ENCODE measurements at places on chromosomes 5 and 9.

- no peak for DNase-seq
Observed at GRCh38 chr5:2103940-2104339, 221.2 kb upstream of the IRX4 start.

GRCh38 chr9:82449986-82450385, 461.4 kb downstream of the SPATA31D1 start:
- no peak for DNase-seq

DNA sequence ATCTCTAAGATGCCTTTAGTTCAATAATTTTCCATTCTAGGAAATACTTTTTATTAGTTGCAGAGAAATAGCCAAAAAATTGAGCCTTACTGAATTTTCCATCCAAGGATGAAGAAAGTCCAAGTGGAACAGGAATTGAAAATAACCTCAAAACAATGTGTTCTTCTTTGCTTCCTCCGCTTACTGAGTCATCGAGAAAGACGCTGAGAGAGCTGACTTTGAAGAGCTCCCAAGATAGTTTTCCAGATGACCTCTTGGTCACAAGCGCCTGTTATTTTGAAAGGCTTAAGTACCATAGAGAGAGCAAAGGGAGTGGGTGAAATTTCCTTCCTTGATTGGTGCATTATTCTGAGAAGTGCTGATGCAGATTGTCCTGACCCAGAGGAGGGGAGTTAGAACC, 253.5 kb upstream of the ATP10B start:
- no peak for DNase-seq

- DNase-seq, result no peak
Observed at GRCh38 chr5:122492675-122493074, 180.6 kb downstream of the SNCAIP start.

- no peak for DNase-seq
Observed at GRCh38 chr5:151627650-151628049, 36.5 kb upstream of the FAT2 start.

GRCh38 chr5:168667301-168667840, 88.2 kb upstream of the PANK3 start:
- no peak for DNase-seq

DNA sequence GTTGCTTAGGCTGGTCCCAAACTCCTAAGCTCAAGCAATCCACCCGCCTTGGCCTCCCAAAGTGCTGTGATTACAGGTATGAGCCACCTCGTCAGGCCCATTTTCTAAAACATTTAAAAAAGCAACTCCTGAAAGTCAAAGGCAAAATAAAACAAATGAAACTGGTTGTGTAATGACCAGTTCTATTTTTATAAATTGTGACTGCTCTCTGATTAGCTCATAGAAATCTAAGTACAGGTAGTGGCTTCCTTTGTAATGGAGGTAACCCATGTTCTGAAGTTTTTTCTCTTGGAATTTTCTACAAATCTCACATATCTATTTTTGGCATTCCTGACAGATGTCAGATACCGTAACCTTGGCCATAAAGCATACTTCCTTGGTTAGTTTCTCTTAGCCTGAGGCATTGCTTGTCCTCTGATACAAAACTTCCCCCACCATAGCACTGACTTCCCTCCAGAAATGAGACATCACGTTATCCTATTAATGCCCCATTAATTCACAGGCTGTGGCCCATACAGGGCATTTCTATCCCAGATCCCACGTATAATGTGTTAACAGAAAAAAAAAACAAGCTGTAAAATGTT, 14.1 kb upstream of the AK3 start:
- DNase-seq, result no peak

DNA sequence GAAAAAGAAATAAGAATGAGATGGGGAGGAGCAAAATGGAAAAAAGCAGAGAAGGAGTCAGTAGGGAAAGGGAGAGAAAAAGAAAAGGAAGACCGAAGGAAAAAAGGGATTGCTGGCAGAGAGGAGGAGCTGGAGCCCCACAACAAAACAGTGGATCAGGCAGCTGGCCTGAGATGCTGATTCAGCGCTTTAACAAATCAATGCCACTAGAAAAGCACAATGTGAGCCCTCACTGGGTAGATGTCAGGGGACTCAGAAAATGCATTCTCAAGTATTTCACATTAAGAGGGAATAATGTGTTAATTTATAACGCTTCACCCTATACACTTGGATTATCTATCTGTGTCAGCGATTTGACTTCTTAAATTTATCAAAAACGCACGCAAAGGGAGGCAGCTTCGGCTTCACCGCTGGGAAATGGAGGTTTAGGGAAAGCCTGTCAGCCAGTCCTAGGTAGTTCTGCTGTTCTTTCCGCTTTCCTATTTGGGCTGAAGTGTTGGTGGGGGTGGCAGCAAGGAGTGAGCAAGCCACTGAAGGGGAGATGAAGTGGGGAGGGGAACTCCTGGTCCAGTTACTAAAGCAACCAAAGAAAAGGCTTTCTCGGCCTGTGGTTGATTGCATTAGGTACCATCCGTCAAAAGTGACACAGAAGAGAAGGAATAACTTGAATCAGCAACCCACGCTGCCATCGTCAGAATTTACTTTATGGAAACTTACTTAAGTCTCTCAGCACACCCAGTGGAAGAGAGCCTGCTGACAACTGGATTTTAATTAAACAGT, 161.6 kb downstream of the BNC2 start:
- no peak for DNase-seq

- DNase-seq, result no peak
Observed at GRCh38 chr9:93205045-93205768, 21.3 kb downstream of the WNK2 start.

- no peak for DNase-seq
Observed at GRCh38 chr5:74974451-74975091, 77.8 kb downstream of the GCNT4 start.

DNA sequence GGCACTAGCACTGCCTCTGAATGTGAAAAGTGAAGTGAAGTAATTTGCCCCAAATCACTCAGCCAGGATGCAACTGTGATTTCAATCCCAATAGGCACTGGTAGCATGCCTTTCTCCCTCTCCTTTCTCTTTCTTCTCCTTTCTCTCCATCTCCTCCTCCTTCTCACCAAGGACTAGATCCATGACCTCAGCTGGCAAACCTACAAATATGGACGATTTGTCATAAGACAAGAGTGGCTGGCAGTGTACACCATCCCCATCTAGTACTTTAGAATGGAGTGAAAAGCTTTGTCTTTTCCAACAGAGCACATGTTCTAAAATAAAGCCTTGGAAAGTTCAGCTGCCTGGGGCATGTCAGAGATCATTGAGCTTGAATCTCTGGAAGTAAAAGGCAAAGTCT, 574.7 kb upstream of the CLINT1 start:
- no peak for DNase-seq

GRCh38 chr9:114529285-114529684, 24.0 kb upstream of the WHRN start:
- no peak for DNase-seq

GRCh38 chr9:108473209-108474112, 382.3 kb downstream of the ACTL7B start:
- no peak for DNase-seq
